A375 (cell line): ENCODE measurements at places on chromosomes 3 and 15. TPM values are rescaled to one million over a fixed set of nuclear protein-coding genes. Genes with fewer than 3 reads are reported as not detected.

Gene TMEM108
- total RNA-seq: 0.34 and 0.45 TPM in 2 replicates

Gene SH2D7
- not detected in 2 replicates for total RNA-seq

Gene HMG20A
- total RNA-seq: 30.0 and 42.0 TPM in 2 replicates

Gene EXD1
- not detected in 2 replicates for total RNA-seq

Gene SPSB4
- total RNA-seq: 0.64 and 1.5 TPM in 2 replicates

Gene RPL22L1
- total RNA-seq: 121 and 137 TPM in 2 replicates

Gene SLC9C1
- 0.04 TPM in 1 of 2 replicates, not detected in the other for total RNA-seq

Gene CCDC33
- total RNA-seq: 1.5 and 3.7 TPM in 2 replicates

Gene UCN2
- total RNA-seq: 17.5 and 30.5 TPM in 2 replicates

Gene SPRED1
- total RNA-seq: 51.3 and 60.6 TPM in 2 replicates

Gene DUOX2
- total RNA-seq: 0.08 TPM in 1 of 2 replicates, not detected in the other

Gene HYAL1
- 0.32 and 0.34 TPM in 2 replicates for total RNA-seq

Gene TNFAIP8L3
- not detected in 2 replicates for total RNA-seq

Gene VIPR1
- 13.3 and 13.5 TPM in 2 replicates for total RNA-seq

Gene GPR160
- 0.57 and 1.9 TPM in 2 replicates for total RNA-seq
